ENCODE measurements at places on chromosomes 13 and 19. TPM values are rescaled to one million over a fixed set of nuclear protein-coding genes. Genes with fewer than 3 reads are reported as not detected.

- DNase-seq = no peak
Observed at GRCh38 chr19:43300206-43300605, 30.9 kb upstream of the PSG9 start.

HS6ST3 gene
- 0.03 TPM for total RNA-seq

GRCh38 chr19:641702-642101 is 2.0 kb downstream of the FGF22 start:
- no peak for DNase-seq

- no peak for DNase-seq
Observed at GRCh38 chr19:35932291-35932936, 3.8 kb upstream of the LRFN3 start.

GRCh38 chr13:106029676-106030290 is 505.7 kb downstream of the EFNB2 start:
- no peak for DNase-seq

DNA sequence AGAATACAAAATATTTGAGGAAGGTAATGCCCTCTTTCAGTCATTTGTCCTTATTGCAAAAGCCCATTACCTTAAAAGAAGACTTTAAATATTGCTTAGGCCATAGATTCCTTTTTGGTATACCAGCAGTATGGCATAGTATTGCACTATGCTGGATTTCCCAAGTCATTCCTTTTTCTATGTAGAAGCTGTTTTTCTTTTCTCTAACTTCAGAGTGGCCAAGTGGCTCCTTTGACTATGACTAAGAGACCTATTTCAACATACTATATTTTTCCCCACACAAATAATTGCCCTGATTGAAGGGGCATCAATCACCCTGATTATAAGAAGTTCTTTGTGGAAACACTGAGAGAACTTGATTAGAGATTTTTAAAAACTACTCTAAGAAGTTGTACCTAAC is 68.6 kb downstream of the UFM1 start:
- no peak for DNase-seq

DNA sequence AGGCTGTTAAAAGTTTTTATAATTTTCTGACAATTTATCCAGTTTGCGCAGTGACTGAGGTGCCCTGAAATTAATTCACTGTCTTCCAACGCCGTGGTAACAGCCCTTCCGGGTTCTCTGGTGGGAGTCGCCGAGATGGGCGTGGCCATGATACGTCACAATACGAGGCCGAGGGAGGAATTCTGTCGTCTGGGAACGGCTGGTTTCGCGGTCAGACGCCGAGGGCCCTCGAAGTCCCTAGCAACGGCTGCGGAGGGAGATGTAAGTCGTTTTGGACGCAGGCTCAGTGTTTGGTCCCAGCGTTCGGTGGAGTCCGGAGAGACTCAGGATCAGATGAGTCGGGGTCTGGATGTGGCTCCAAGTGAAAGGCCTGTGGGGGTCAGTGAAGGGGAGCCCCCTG is 21.7 kb downstream of the ZNF613 start:
- no peak for DNase-seq

GRCh38 chr13:26340807-26341206 is 86.9 kb downstream of the CDK8 start:
- DNase-seq = no peak

DNA sequence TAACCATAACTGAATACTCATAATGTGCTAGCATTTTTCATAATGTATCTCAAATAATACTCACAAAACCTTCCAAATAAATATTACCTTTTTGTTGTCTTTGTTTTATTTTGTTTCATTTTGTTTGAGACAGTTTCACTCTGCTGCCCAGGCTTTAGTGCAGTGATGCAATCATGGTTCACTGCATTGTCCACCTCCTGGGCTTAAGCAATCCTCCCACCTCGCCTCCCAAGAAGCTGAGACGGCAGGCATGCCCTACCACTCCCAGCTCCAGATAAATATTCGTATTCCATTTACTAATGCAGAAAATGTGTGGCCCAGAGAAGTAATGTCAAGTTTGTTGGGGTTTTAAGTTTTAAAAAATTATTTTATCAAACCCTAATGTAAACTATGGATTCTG is 739.1 kb downstream of the GPC5 start:
- DNase-seq = no peak

GRCh38 chr13:59690857-59691500 is 472.7 kb downstream of the DIAPH3 start:
- no peak for DNase-seq

ZBTB7A gene
- 6.9 TPM for total RNA-seq

GRCh38 chr13:111319521-111319920 is 921 bp upstream of the TEX29 start:
- no peak for DNase-seq

C2CD4C gene
- total RNA-seq = 1.1 TPM

PCDH9 gene
- 1.9 TPM for total RNA-seq

DNA sequence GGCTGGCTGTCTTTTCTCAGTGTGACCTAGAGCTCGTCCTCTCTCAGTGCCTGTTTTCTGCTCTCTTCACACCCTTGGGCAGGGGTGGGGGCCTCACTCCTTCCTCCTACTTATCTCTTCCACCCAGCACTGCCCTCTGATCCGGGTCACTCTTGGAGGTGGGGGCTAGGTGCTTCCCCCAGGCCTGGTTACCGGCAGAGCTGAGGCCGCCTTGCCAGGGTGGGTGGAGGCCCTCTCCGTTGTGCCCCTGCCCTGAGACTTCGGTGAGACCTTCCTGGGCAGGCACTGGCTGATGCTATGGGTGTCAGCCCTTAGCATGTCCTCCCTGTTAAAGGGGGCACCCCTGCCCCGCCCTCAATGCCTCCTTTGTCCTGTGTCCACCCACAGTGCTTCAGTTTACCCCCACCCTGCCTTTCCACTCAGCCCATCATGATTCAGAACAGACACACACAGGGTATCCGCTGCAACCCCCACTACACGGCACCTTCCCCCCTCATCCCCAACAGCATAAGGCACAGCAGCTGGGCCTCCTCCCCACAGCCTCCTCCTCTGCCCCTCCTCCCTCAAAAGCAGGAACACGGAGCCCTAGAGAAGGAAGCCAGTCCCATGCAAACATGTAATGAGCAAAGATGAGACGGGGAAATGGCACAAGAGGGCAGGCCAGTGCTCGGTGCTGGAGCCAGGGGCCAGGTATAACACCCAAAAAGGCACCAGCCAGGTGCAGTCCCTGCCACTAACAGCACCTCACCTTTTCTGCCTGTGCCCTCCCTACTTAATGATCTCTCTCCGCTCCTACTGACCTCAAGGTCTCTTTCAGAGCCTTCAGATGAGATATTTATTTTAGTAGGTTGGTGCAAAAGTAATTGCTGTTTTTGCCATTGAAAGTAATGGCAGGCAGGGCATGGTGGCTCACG is 9.8 kb downstream of the ZGLP1 start:
- DNase-seq = no peak

ACP5 gene
- 64.7 TPM for total RNA-seq

DNA sequence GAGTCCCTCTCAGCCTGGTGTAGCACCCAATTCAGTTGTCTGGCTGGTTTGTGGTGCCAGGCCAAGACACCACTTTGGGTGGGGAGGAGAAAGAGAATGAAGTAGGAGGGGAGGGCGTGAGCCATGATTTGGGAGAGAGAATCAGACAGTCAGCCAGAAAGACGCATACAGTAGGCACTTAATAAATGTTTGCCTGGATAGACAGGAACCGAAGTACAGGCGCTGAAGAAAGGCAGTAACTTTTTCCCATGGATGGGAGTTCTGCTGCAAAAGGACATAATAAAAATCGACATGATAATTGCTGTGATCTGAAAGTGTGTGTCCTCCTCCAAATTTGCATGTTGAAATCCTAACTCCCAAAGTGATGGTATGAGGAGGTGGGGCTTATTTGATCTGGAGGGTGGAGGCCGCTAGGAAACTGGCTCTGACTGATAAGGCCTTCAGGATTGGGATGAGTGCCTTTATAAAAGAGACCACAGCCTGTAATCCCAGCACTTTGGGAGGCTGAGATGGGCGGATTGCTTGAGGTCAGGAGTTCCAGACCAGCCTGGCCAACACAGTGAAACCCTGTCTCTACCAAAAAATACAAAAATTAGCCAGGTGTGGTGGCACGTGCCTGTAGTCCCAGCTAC is 38.4 kb upstream of the PDCD5 start:
- no peak for DNase-seq

ZNF442 gene
- 0.27 TPM for total RNA-seq

CEACAM8 gene
- total RNA-seq = not detected

- DNase-seq = no peak
Observed at GRCh38 chr13:62931853-62932252, 1516.2 kb upstream of the PCDH20 start.

- no peak for DNase-seq
Observed at GRCh38 chr13:97226013-97226412, 3.9 kb downstream of the MBNL2 start.

F7 gene
- not detected for total RNA-seq

All from SK-MEL-5 (cell line).